B cell (primary cell): ENCODE measurements at places on chromosomes 13 and 19.

GRCh38 chr19:29439688-29440550 is 85.9 kb upstream of the VSTM2B start:
- no peak overlapping the region for H3K27ac ChIP-seq
- no peaks in the 10 kb centered on the region for H3K27me3 ChIP-seq
- no peaks in the 10 kb centered on the region for H3K4me1 ChIP-seq
- H3K36me3 ChIP-seq = no peaks in the 10 kb centered on the region
- no peak for DNase-seq
- H3K4me3 ChIP-seq = no peak overlapping the region

- H3K4me3 ChIP-seq = no peak overlapping the region
- peaks cover 13% of the 10 kb centered on the region for H3K27me3 ChIP-seq
- no peak overlapping the region for H3K27ac ChIP-seq
- no peaks in the 10 kb centered on the region for H3K36me3 ChIP-seq
Observed at GRCh38 chr19:33296488-33296971, 5.8 kb downstream of the CEBPA start.

DNA sequence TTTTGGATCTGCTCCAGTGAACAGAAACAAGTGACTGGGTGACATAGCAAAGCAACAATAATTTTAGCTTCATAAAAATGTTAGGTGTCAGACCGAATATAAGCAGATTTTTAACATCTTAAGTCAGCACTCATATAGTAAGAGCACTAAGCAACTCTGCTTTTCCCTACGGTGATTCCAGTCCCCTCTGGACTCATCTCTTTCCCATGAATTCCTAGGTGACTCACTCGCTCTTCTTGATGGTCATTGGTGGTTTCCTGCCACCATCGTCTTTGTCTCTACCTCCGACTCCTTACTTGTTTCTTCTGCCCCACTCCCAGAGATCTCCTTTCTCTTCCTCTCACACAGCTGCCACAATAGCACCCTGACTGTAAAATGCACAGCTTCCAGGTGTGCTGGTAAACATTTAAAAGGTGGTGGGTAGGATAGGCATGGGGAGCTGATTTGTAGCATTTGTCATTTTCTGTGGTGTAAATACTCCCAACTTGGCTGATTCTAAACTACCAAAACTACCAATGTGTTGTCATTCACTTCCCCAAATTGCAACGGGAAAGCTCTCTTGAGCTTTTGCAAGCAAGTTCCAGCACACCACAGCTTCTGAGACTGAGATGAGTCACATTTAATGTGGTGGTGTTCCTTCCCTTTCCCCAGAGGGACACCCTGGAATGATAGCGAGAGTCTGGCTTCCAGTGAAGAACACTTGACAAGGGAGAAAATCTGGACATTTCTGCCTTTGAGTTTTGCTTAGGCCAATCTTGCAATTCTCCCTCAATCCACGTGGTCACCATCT is 42.8 kb upstream of the CLDN10 start:
- H3K27me3 ChIP-seq = no peaks in the 10 kb centered on the region
- H3K4me3 ChIP-seq = no peak overlapping the region
- no peak overlapping the region for H3K27ac ChIP-seq
- DNase-seq = no peak
- H3K36me3 ChIP-seq = no peaks in the 10 kb centered on the region

GRCh38 chr19:2003874-2004273 is 11.6 kb downstream of the BTBD2 start:
- no peak overlapping the region for H3K4me3 ChIP-seq
- H3K27me3 ChIP-seq = no peaks in the 10 kb centered on the region
- no peaks in the 10 kb centered on the region for H3K4me1 ChIP-seq
- no peak for DNase-seq
- H3K27ac ChIP-seq = no peak overlapping the region
- no peaks in the 10 kb centered on the region for H3K36me3 ChIP-seq

DNA sequence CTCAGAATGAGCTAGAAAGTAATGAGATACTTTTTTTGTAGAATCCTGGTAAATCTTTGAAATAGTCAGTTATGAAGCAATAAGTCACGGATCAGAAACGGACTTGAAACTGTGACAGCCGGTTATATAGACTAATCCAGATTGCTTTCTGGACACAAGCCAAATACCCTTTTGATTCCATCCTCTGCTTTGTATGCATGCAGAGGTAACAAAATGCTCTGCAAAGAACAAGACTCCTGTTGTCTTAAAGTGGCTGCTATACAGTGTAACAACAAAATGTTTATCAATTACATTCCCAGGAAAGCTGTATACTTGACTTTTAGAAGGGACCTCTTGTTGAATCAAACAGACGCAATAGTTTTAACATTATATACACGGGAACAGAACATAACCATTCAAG is 66.5 kb upstream of the STARD13 start:
- no peaks in the 10 kb centered on the region for H3K36me3 ChIP-seq
- H3K4me1 ChIP-seq = peaks cover 37% of the 10 kb centered on the region
- H3K27ac ChIP-seq = no peak overlapping the region
- no peak for DNase-seq
- no peaks in the 10 kb centered on the region for H3K27me3 ChIP-seq
- H3K4me3 ChIP-seq = no peak overlapping the region

DNA sequence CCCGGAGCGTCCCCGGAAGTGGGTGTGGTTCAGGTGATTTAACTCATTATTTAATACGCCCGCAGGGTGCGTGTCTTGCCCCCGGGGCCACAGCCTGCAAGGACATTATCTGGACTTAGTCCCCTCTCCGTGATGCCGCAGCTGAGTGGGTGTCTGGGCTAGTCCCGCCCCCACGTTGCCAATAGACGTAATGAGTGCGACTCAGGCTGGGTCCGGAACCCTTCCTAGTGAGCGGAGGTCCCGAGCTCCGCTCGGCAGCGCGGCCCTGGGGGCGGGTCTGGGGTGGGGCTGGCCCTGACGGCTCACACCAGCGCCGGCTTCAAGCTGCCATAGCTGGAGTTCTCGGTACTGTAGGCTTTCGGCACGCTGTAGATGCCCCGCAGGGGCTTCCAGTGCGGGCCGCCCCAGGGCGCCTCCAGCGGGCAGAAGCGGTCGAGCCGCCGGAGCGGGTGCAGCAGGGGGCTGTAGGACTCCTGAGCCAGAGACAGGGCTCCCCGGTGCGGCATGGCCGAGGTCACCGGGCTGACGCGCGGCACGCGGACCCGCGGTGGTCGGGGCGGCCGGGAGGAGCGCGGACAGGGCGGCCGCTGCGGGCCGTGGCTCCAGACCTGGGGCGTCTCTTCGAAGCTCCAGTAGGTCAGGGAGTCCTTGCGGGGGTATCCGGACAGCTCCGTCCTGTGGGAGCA is 918 bp upstream of the LHB start:
- peaks cover 40% of the 10 kb centered on the region for H3K4me1 ChIP-seq
- peak overlapping the region; percentile 30 for H3K27ac ChIP-seq
- H3K4me3 ChIP-seq = peak overlapping the region; percentile 73
- peaks cover 4% of the 10 kb centered on the region for H3K36me3 ChIP-seq
- no peaks in the 10 kb centered on the region for H3K27me3 ChIP-seq

DNA sequence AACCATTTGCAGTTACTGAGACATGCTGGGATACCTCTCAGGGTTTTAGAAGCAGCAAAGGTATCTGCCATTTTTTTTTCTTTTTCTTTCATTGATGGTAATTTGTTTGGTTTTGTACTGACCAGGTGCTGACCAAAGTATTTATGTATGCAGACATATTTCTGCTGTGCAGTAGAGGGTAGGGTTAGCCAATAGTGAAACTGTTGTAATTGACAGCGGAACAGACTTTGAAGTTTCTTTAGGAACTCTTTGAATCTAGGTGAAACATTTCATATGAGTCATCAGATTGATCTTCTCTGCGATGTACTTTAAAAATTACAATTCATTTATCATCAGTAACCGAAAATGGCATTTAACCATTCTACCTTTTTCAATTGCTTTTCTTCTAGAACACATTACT is 63.0 kb downstream of the ITGBL1 start:
- H3K36me3 ChIP-seq = no peaks in the 10 kb centered on the region
- DNase-seq = no peak
- no peaks in the 10 kb centered on the region for H3K27me3 ChIP-seq
- H3K27ac ChIP-seq = no peak overlapping the region
- no peaks in the 10 kb centered on the region for H3K4me1 ChIP-seq
- H3K4me3 ChIP-seq = no peak overlapping the region

DNA sequence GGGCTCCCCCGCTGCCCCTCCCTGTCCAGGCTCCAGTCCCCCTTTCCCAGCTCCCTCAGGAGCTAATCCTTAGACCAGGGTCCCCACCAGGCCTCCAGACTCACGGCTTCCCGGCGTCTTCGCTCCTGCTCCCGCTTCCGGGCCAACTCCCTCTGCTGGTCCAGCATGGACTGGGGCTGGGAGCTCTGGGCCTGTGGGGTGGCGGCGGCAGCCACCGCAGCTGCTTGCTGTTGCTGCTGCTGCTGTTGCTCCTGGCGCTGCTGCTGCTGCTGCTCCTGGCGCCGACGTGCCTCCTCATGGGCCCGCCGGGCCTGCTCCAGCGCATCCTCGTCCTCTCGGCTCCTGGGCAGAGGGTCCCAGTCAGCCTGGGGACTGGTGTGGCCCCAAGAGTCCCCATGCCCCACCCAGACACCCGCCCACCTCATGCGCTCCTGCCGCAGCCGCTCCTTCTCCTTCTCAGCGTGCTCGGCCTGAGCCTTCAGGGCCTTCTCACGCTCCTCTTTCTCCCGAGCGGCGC is 6.4 kb upstream of the EPHX3 start:
- no peak overlapping the region for H3K4me3 ChIP-seq
- peaks cover under 1% of the 10 kb centered on the region for H3K4me1 ChIP-seq
- H3K27ac ChIP-seq = no peak overlapping the region

- H3K4me1 ChIP-seq = no peaks in the 10 kb centered on the region
- no peak overlapping the region for H3K4me3 ChIP-seq
- no peak overlapping the region for H3K27ac ChIP-seq
- DNase-seq = no peak
Observed at GRCh38 chr13:30078059-30078458, 227.6 kb upstream of the UBL3 start.

DNA sequence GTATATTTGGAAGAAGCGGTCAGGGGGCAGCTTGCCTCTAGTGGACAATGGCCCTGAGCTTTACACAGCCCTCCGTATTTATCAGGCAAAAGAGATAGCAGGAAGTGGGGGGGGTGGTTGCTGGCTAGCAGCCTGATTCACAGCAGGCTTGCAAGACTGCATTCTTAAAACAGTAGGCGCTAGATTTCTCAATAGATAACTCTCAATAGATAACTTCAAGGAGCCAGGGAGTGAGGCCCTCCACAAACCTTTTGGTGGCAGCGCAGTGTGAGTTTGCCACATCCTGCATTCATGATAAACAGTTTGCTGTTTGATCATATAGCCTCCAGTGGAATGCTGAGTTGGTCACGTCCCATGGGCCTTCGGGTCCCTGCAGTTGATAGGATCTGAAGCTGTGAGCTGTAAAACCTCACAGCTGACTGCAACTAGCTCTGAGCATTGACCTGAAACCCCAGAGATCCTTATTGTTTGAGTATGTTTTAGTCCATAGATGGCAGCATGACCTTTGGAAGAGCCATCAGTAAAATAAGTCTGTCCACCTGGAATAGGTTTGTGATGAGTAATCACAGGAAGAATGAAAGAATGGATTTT is 12.2 kb downstream of the FPR3 start:
- no peak overlapping the region for H3K27ac ChIP-seq
- H3K4me3 ChIP-seq = no peak overlapping the region
- DNase-seq = no peak
- no peaks in the 10 kb centered on the region for H3K36me3 ChIP-seq
- H3K27me3 ChIP-seq = no peaks in the 10 kb centered on the region

DNA sequence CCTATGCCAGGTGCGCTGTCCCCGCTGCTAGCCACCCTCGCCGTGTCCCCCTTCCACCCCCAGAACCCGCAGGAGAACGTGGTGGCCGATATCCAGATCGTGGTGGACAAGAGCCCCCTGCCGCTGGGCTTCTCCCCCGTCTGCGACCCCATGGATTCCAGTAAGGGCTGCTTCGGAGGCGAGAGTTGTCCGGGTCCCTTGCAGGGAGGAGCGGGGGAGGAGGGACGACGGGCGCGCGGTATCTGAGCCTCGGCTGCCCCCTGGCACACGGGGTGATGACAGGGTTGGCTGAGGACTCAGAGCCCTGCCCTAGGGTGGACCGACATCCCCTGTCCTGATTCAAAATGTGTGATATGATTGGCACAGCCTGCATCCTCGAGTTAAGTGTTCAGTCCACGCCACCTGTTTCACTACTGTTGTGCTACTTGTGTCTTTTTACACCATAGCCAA is 653 bp downstream of the MVB12A start:
- peak overlapping the region; percentile 24 for H3K27ac ChIP-seq
- H3K4me3 ChIP-seq = peak overlapping the region; percentile 45
- H3K4me1 ChIP-seq = peaks cover 16% of the 10 kb centered on the region

- no peak overlapping the region for H3K4me3 ChIP-seq
- no peak overlapping the region for H3K27ac ChIP-seq
- no peaks in the 10 kb centered on the region for H3K27me3 ChIP-seq
- peaks cover 73% of the 10 kb centered on the region for H3K4me1 ChIP-seq
- DNase-seq = peak; percentile 81
Observed at GRCh38 chr19:4911786-4912672, 2.7 kb downstream of the UHRF1 start.

DNA sequence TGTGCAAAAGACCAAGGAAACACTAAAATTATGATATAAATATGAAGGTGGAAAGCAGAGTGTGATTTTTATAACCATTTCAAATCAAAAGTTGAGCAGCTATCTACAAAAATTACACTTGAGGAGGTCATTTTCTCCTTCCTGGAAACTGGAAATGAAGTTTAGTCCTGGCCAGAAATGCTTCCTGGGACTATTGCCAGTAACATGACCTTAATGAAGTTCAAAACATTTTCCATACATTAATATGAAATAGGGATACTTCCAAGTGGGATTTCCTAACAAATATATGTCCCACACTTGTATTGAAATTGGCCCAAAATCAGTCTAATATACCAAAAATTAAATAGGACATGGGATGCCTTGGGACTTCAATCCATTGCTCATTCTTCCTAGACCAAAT is 1556.8 kb upstream of the MIR17HG start:
- no peak for DNase-seq
- H3K27ac ChIP-seq = no peak overlapping the region
- no peaks in the 10 kb centered on the region for H3K4me1 ChIP-seq
- H3K4me3 ChIP-seq = no peak overlapping the region
- no peaks in the 10 kb centered on the region for H3K36me3 ChIP-seq

- no peaks in the 10 kb centered on the region for H3K27me3 ChIP-seq
- H3K4me1 ChIP-seq = no peaks in the 10 kb centered on the region
- no peaks in the 10 kb centered on the region for H3K36me3 ChIP-seq
Observed at GRCh38 chr13:80888390-80888789, 547.5 kb upstream of the SPRY2 start.

DNA sequence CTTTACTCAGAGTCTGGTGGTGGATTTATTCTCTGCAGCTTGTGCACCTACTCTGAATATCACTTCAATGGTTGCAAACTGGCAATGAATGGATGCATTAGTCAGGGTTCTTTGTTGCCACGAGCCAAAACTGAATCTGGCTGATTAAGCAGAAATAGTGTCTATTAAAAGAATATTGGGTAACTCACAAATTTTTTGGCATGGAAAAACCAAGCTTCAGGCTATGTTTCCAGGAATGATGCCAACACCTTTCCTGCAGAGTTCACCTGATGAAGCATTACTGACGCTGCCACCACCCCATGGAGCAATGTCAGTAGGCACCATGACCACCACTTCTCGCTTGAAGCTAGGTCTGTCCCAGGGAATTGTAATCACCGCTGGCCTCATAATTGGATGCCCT is 597.8 kb upstream of the SLC10A2 start:
- H3K36me3 ChIP-seq = no peaks in the 10 kb centered on the region
- no peak for DNase-seq
- H3K4me1 ChIP-seq = no peaks in the 10 kb centered on the region

GRCh38 chr19:12833738-12834565 is 427 bp downstream of the RTBDN start:
- DNase-seq = peak; percentile 54
- H3K4me1 ChIP-seq = peaks cover 56% of the 10 kb centered on the region
- no peak overlapping the region for H3K27ac ChIP-seq
- H3K36me3 ChIP-seq = no peaks in the 10 kb centered on the region
- peaks cover 3% of the 10 kb centered on the region for H3K27me3 ChIP-seq

GRCh38 chr19:58024661-58025060 is 9.2 kb upstream of the ZSCAN1 start:
- no peaks in the 10 kb centered on the region for H3K36me3 ChIP-seq
- H3K4me1 ChIP-seq = no peaks in the 10 kb centered on the region
- H3K4me3 ChIP-seq = no peak overlapping the region
- no peak overlapping the region for H3K27ac ChIP-seq
